ENCODE measurements at places on chromosomes 2 and 18.

- no peak for DNase-seq
Measured at GRCh38 chr2:235951982-235952381, 216.2 kb downstream of the GBX2 start.

DNA sequence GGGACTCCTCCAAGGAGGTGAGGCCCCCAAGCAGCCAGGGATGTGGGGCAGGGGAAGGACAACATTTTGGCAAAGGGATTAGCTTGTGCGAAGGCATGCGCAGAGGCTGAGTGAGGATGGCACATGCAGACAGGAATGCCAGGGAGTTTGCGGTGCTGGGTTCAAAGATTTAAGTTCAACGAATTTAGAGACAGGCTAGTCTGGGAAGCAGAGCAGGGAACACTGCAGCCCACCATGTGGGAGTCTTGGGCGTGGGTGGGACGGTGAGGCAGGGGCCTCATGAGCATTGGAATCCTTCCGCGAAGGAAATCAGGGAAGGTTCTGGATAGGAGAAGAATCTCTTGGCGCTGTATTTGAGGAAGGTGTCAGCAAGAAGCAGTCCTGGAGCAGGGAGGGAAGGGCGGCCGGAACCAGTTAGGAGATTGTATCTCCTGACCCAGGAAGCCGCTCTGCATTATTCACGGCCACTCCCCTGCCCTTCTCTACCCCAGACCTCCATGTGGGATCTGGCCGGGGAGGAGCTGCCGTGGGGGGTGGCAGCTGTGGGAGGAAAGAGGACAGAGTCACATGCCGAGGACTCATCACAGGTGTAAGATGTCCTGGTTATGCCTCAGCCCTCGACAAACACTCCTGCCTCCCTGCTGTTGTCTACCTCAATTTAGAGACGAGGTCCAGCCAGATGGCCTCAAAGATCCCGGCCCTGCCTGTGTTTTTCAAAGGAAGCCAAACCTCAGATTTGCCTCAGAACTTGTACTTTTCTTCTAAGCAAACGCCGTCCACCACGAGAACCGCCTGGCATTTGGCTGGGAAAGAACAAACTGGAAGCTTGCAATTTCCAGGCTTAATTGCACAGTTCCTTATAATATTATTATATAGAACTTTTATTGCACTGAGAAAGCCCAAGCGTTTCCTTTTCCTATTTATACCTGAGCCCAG lies 123.7 kb upstream of the SMAD2 start:
- DNase-seq: no peak

- no peak for DNase-seq
Measured at GRCh38 chr2:27766287-27766661, 5.2 kb upstream of the MRPL33 start.

DNA sequence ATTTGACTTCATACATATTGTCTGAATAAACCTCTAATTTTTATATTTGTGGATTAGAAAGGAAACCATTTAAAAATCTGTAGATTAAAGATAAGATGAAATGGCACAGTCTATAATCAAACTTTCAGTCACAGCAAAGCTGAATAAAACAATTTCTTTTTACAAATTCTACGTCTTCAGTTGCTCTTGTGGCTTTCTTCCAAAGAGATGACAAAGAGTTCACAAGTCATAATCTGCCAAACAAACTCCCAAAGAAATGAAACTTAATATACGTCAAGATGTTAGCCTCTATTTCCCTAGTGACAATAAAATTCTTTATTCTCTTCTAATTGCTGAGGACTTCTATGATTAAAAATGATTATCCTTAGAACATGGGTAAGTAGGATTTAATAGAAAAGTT lies 66.3 kb downstream of the FIGN start:
- no peak for DNase-seq

- DNase-seq: no peak
Measured at GRCh38 chr2:118535818-118536212, 311.6 kb downstream of the EN1 start.

GRCh38 chr2:8422450-8422800 lies 259.4 kb upstream of the ID2 start:
- DNase-seq: no peak

DNA sequence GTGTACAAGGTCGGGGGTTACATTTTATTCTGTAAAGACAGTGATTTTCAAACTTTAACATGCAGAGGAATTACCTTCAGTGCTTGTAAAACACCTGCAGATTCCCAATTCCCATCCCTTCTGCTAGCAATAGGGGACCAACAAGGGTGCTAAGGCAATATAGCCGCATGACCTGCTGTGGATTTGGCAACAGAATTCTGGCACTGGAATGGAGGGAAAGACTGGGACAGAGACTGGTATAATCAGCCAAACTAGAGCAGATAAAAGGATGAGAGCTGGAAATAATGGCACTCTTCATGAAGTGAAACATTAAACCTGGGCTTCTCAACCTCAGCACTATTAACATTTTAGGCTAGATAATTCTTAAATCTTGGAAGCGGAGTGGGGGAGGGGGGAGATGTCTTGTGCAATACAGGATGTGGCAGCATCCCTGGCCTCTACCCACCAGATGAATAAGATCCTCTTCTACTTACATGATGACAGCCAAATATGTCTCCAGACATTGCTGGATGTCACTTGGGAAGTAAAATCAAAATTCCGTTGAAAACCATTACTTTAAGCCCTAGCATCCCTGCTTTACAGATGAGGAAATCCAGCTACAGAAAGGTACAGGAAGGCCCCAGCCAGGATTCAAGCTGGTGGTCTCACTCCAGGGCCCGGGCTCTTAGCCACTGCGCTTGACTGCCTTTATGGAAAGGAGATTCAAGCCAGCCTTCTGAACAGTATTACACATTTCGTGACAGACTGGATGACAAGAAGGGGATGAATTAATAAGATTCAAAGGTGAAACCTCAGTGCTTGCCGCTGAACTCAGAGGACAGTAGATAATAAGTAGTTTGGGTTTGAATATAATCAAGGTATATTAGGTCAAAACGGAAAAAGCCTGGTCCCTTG lies 1.7 kb downstream of the EVA1A start:
- DNase-seq: no peak

DNA sequence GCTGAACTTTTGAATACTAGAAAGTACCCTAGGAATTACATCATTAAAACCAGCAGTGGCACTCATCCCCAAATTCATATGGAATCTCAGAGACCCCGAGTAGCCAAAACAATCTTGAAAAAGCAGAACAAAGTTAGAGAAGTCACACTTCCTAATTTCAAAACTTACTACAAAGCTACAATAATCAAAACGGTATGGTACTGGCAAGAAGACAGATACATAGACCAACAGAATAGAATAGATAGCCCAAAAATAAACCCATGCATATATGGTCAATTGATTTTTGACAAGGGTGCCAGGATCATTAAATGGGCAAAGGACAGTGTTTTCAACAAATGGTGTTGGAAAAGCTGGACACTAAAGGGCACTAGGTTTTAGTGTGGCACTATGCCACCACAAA lies 176.0 kb upstream of the NDUFV2 start:
- no peak for DNase-seq

DNA sequence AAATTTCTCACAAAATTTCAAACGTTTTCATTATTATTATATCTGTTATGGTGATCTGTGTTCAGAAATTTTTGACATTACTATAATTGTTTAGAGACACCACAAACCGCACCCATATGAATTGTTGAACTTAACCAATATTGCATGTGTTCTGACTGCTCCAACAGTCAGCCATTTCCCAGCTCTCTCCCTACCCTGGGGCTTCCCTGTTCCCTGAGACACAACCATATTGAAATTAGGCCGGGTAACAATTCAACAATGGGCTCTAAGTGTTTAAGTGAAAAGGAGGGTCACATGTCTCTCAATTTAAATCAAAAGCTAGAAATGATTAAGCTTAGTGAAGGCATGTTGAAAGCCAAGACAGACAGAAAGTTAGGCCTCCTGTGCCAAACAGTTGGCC lies 424.0 kb downstream of the DSC3 start:
- no peak for DNase-seq

- no peak for DNase-seq
Measured at GRCh38 chr2:85705680-85706039, 11.5 kb downstream of the GNLY start.

- no peak for DNase-seq
Measured at GRCh38 chr2:37858400-37858711, 66.7 kb upstream of the RMDN2 start.

- DNase-seq: no peak
Measured at GRCh38 chr2:141557329-141558095, 573.3 kb downstream of the LRP1B start.

DNA sequence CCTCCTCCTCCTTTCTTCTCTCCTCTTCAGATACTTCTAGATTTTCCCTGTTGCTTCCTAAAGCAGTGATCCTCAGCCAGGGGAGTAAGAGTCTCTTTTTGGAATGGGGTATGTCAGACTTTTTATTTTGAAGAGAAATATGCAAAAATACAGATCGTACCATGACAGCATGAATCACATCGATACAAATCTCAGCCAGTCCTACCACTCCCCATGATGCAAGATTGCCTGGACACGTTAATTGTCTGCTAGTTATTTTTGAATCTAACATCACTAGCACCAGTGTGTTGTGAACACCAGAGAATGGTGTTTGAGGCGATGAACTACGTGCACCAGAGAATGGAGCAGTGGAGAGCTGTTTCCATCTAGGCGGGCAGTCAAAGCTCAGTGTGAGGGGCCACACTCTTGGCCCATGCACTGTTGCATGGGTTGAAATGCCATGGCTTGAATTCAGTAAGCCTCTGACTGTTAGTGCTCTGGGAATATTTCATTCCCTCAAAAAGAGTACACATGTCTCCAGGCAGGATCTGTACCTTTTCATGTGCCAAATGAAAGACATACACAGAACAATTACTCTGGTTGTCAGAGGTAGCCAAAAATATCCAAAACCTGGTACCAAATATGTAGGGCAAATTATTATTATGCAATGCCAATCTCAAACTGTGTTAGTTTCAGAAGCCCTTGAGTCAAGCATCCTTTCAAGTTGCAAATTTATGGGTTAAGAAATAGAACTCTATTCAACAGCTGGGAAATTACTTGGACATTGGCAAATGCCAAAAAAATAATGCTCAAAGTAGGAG lies 46.3 kb upstream of the RALBP1 start:
- no peak for DNase-seq

GRCh38 chr2:60552078-60552850 lies 1.2 kb downstream of the BCL11A start:
- no peak for DNase-seq

- no peak for DNase-seq
Measured at GRCh38 chr18:64027931-64028695, 58.2 kb downstream of the SERPINB8 start.

- DNase-seq: no peak
Measured at GRCh38 chr18:8810157-8810556, 104.8 kb downstream of the MTCL1 start.

DNA sequence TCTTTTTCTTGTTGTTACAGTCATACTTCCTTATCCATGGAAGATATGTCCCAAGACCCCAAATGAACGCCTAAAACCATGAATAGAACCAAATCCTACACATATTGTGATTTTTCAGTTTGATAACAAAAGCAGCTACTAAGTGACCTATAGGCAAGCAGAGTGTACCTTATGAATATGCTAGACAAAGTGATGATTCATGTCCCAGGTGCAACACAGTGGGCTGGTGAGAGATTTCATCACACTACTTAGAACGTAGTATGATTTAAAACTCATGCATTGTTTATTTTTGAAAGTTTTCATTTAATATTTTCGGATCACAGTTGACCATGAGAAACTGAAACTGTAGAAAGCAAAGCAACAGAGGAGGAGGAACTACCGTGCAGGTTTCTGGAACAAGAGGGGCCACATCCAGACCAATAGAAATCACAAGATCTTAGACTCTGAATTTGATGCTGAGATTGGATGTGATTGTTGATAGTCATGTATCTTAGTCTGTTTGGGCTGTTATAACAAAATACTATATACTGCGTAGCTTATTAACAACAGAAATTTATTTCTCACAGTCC lies 470.8 kb upstream of the VRK2 start:
- DNase-seq: no peak

- no peak for DNase-seq
Measured at GRCh38 chr2:122061206-122061605, 305.8 kb downstream of the TSN start.

GRCh38 chr2:229900012-229900411 lies 21.8 kb downstream of the TRIP12 start:
- no peak for DNase-seq

GRCh38 chr2:102005989-102006885 lies 14.5 kb downstream of the IL1R2 start:
- DNase-seq: no peak

GRCh38 chr2:5315041-5315440 lies 377.1 kb upstream of the SOX11 start:
- DNase-seq: no peak

- DNase-seq: no peak
Measured at GRCh38 chr2:222297600-222297935, 1.2 kb downstream of the PAX3 start.

DNA sequence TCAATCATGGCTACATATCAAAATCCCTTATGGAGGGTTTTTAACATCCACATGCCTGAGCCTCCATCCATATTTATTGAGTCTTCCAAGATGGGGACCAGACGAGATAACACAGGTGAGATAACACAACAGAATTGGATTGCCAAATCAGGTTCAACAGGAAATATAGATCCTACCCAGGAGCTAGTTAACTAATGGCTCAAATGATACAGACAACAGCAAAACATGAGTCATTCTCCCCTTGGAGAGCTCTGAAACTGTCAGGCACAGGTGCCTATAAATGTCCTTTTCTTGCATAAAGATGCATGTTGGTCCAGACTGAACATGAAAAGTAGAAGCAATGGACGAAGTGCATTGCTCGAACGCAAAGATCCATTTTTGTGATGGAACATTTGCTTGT lies 202.2 kb downstream of the CDH20 start:
- DNase-seq: no peak

DNA sequence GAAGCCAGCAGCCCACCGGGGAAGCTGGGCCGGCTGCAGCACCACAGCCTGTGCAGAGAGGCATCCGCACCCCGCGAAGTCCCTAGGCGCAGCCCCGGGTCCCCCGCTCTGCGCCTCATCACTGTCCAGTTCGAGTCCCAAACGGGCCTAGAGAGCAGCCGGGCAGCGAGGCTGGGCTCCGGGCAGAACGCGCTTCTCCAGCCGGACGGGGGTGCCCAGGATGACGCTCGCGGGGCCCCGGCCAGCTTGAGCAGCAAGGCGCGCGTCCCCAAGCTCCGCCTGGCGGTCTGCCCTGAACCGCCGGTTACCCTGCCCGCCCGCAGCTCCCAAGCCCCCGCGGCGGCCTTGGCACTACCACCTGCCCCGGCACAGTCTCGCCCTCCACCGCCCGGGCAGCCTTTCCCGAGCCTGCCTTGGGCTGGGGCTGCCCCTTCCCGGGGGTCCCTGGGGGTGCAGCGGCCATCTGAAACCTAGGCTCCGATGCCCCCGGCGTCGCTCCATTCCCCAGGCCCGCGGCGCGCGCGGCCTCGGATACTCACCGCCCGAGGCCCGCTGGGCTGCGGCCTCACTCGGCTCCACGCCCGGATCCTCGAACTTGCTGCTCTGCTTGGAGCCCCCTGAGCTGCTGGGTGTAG lies 591 bp downstream of the SLC16A14 start:
- no peak for DNase-seq

DNA sequence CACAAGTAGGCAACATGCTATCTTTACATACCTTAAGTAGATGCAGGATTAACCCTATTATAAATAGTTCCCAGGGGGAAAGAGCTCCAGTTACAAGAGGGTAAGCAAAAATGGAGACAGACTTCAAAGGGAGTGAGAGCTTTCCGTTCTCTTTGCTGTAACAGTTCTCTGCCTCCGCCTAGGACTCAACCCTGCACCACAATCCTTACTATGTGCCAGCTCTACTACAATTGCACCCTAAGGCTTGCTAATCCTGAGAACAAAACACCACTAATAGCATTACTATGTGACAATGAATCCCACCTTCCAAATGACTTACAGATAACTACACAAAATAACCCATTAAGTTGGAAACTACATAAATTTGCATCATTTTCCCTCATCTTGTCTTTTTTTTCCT lies 7.7 kb downstream of the ZBTB14 start:
- no peak for DNase-seq

Measured in activated CD8-positive, alpha-beta memory T cell treated with anti-CD3 and anti-CD28 coated beads for 1 hour (primary cell).